ENCODE measurements at places on chromosomes 12 and 14. TPM values are rescaled to one million over a fixed set of nuclear protein-coding genes. Genes with fewer than 3 reads are reported as not detected.

DNA sequence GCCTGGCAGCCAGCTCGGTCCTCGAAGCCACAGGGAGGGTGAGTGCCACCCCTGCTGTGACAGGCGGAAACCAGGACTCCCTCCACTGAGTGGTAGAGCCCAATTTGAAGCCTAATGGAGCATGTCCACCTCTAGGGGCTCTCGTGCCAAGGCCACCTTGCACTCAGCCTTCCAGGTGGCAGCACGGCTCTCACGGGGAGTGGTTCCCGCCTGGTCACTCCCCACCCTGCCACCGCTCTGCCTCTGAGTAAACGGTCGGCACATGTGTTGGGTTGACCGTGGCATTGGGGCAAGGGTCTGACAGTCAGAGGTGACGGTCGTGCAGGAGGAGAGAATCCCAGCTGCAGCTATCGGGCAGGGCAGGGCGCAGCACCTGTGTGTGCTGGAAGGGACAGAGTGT lies 34.8 kb downstream of the IL31 start:
- H3K36me3 ChIP-seq: peaks cover 9% of the 10 kb centered on the region
- H3K27me3 ChIP-seq: no peaks in the 10 kb centered on the region
- H3K4me1 ChIP-seq: peaks cover 35% of the 10 kb centered on the region
- no peak for DNase-seq
- no peak overlapping the region for H3K27ac ChIP-seq

DNA sequence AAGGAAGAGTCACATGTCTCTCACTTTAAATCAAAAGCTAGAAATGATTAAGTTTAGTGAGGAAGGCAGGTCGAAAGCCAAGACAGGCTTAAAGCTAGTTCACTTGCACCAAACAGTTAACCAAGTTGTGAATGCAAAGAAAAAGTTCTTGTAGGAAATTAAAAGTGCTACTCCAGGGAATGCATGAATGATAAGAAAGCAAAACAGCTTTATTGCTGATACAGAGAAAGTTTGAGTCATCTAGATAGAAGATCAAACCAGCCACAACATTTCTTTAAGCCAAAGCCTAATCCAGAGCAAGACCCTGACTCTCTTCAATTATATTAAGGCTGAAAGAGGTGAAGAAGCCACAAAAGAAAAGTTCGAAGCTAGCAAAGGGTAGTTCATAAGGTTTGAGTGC lies 193.6 kb downstream of the MSRB3 start:
- no peak for DNase-seq
- no peak overlapping the region for H3K4me3 ChIP-seq
- no peak overlapping the region for H3K27ac ChIP-seq
- H3K27me3 ChIP-seq: no peaks in the 10 kb centered on the region
- no peaks in the 10 kb centered on the region for H3K4me1 ChIP-seq
- H3K36me3 ChIP-seq: no peaks in the 10 kb centered on the region

GRCh38 chr12:118377884-118378470 lies 1.6 kb downstream of the SUDS3 start:
- peaks cover 32% of the 10 kb centered on the region for H3K4me1 ChIP-seq
- peak overlapping the region; percentile 96 for H3K27ac ChIP-seq
- DNase-seq: peak; percentile 56
- H3K36me3 ChIP-seq: peaks cover 39% of the 10 kb centered on the region

DNA sequence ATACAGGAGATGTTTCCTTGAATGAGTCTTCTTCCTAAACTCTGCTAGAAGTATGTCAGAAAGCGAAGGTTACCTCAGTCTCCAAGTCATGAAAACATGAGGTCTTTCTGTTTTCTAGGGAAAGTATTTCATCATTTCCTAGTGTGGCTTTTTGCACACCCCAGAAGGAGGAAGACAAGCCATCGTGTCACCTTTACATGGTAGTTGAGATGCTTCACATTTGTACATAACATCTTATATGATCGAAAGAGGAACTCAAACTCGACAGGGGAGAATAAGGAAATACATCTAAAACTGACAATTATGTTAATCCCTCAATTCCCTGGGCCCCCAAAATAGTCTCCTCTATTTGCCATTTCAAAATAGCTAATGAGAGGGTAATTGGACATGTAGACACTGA lies 214.1 kb upstream of the PLEKHG7 start:
- no peak overlapping the region for H3K4me3 ChIP-seq
- no peaks in the 10 kb centered on the region for H3K4me1 ChIP-seq
- no peaks in the 10 kb centered on the region for H3K27me3 ChIP-seq
- H3K27ac ChIP-seq: no peak overlapping the region

ACSM4 gene
- total RNA-seq: not detected
